ENCODE measurements at places on chromosomes 5 and 9.

- DNase-seq: no peak
Observed at GRCh38 chr5:167953151-167953798, 338.2 kb upstream of the WWC1 start.

DNA sequence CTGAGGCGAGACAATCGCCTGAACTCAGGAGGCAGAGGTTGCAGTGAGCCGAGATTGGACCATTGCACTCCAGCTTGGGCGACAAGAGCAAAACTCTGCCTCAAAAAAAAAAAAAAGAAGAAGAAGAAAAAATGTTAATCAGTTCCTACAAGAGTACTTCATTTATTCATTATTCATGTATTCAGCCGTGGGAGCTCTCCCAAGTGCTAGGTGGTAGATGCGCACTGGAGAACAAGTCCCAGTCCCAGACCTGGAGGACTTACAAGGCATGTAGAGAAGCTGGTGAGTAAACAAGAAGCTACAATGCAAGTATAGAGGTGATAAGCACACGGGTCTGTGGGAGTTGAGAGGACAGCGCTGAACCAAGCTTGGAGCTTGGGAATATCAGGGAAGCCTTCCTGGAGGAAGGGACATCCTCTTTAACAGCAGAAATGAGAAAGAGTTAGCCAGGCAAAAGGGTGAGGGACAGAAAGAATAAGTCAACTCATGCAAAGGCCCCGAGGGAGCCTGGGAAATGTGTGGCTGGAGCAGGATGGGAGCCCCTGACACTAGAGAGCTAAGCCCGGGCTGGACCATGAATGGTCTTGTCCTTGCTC, 17.4 kb upstream of the AQP7 start:
- no peak for DNase-seq

- DNase-seq: no peak
Observed at GRCh38 chr5:6780802-6781391, 67.7 kb downstream of the TENT4A start.

- no peak for DNase-seq
Observed at GRCh38 chr5:163463063-163463435, 2.6 kb downstream of the HMMR start.

DNA sequence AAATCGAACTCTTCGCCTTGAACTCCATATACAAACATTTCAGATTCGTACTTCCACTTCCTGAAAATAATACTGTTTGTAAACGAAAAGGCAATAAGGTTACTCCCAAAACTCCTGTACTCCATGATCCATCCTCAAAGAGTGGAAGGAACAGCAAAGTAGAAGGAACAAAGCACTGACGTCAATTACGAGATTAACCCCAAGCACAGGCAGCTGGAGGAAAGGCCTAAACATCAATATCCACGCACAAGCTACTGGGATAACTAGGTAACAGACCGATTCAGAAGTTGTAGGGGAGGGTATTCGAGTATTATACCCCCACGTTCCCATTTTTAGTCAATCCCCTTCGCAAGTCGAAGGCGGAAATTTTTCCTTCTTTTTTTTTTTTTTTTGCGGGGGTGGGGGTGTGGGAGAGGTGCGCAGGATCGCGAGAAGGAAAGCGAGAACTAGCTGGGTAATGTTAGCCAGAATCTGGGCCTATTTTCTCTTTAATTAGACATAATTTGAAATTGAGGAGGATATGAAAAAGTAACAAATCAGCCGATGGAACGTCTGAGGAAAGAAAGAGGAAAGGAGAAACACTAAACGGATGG, 909 bp downstream of the AFF4 start:
- no peak for DNase-seq

GRCh38 chr5:104048231-104048630, 485.6 kb upstream of the NUDT12 start:
- DNase-seq: no peak

DNA sequence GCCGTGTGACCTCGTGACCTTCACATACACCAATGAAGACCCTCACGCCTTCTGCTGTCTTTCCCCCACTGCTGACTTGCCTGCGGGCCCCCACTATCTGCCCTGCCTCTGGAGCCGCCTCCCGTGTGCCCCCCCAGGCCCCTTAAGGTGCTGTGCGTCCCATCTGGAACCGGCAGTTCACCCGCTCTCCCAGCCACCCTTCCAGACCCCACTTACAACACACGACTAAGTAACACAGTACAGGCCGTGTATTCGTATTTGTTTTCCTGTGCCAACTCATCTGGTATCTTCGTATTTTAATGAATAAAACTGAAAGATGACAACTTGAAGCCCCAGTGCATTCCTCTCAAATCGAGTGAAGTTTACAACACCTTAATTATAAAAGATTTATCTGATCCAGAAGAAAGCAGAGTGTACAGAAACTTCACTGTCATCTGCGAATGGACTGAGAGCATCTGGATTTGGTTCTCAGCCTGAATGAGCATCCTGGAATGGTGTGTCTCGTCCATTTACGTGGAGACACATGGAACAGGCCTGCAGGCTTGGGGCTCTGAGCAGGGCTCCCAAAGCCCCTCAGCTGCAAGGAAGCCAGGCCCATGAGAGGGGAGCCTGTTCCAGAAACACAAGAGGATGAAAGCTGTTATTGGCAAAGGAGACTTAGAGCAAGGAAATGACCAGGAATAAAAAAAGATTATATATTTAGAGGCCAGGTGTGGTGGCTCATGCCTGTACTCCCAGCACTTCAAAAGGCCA, 21.9 kb upstream of the TERT start:
- peak; percentile 26 for DNase-seq

DNA sequence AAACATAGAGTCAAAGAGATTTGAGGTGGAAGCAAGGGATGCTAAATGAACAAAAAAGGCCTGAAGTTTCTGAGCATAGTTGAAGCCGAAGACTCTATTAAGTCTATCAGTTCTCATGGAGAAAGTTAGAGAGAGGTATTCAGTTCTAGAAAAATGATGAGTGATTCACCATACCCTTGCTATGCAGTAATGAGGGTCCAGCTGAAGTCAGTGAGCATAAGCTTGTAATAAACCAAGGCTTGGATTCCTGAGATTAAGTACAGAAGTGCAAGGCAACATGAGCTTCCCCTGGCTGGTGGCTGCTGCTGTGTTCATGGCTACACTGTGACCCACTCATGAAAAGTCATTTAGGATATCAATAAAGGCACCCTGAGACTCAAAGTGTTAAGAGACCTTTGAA, 129.7 kb upstream of the MTAP start:
- no peak for DNase-seq

DNA sequence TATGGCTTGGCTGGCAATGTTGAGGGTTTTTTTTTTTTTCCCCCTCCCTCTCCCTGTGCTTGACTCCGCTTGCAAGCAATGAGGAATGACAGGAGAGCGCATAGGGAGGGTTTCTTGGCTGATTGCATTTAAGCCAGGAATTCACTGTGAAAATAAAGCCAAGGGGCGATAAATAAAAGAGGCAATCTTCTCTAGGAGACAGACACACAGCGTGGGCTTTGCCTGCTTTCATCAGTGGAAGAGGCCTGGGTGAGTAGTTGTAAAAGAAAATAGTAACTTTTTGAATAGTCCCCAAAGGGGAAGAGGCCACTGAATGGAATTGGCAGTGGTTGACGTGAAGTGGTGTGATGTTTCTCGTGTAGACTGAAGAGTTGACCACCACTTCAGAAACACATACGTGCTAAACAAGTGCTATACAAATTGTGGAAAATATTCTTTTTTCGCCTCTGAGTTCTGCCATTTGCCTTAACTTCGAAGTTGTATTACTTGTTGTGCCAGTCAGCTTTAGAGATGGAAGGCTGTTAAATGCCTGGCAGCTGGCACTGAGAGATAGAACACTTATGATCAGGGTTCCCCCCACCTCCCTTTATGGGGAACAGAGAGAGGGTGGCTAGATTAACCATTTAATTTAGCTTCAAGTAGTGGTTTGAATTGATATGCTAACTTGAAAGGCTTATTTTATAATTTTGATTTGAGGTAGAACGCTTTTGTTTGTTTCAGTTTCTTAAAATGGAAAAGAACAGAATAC, 3.0 kb downstream of the ZSWIM6 start:
- no peak for DNase-seq

- DNase-seq: peak; percentile 79
Observed at GRCh38 chr9:131546336-131547084, 1.2 kb downstream of the PRRT1B start.

DNA sequence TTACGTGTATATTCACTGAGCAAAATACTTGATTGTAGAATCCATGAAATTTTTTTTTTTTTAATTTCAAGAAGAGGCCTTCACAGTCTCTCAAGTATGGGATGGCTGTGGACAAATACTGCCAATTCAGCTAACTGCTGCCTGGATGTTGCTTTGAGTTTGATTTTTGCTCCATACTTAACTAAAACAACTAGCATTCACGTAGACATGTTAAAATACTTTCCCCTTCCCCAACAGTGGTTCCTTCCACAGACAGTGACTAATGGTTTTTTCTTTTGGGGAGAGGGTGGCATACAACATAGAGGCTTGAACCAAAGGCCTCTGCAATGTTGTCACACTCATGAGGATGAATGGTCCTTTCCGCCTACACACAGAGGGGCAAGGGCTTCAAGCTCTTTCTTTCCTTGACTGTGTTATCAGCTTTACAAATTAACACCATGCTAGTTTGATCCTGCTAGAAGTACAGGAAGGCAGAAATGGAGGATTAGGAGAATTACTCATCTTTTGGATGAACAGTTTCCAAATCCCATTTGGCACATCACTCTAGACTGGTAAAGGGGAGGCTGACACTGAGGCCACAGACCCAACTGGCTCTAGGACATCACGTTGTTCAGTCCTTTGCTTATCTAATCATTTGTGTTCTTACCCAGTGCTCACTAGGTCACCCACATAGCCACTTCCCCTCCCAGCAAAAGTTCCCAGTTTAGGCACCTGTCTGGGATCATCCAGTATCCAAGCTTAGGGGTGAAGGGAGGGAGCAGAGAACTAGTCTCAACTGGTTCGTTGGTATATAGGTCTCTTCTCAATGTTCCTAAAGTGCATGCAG, 1.8 kb upstream of the LEAP2 start:
- DNase-seq: no peak

DNA sequence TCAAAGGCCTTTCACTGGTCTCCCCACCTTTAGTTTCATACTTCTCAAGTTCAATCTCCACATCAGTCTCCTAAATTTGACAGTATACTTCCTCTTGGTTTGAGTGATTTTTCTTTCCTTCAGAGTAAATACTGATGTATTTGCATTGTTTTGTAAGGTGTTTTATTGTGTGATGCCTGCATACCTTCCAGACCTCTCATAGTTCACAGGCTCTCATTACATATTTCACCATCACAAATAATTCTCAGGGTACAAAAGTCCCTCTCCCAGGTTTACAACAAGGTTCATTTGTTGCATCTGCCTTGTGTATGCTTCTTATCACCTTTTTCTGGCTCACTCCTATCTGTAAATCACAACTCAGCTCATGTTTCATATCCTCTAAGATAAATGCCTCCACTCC, 22.2 kb upstream of the TUSC1 start:
- no peak for DNase-seq

- no peak for DNase-seq
Observed at GRCh38 chr5:93572608-93573353, 8.2 kb downstream of the NR2F1-AS1 start.

DNA sequence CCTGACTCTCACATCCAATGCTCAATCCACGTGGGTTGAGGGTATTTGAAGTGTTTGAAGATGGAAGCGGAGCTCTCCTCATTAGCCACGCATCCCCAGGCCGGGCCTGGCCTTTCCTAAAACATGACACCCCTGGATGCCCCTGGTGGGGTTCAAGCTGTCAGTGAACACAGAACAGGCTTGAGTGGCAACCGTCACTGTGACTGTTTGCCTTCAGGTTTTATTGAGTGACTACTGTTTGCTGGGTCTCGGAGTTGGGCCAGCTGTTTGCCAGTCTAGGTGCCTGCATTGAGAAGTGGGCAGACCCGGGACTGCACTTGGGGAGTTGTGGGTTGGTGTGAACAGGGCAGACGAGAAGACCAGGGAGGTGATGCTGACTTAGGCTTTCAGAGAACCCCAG, 7.8 kb upstream of the OLFM1 start:
- DNase-seq: no peak

- DNase-seq: no peak
Observed at GRCh38 chr9:77595426-77596095, 52.6 kb downstream of the GNA14 start.

- no peak for DNase-seq
Observed at GRCh38 chr9:5004481-5004880, 19.4 kb downstream of the JAK2 start.

- no peak for DNase-seq
Observed at GRCh38 chr9:70034271-70034711, 9.4 kb upstream of the MAMDC2 start.

GRCh38 chr5:154191467-154192261, 1.1 kb downstream of the GALNT10 start:
- DNase-seq: no peak

- DNase-seq: no peak
Observed at GRCh38 chr5:157874861-157875260, 15.9 kb upstream of the CLINT1 start.

GRCh38 chr9:106120071-106120470, 425.7 kb downstream of the TMEM38B start:
- DNase-seq: no peak

GRCh38 chr5:68464424-68464823, 248.9 kb downstream of the PIK3R1 start:
- no peak for DNase-seq

DNA sequence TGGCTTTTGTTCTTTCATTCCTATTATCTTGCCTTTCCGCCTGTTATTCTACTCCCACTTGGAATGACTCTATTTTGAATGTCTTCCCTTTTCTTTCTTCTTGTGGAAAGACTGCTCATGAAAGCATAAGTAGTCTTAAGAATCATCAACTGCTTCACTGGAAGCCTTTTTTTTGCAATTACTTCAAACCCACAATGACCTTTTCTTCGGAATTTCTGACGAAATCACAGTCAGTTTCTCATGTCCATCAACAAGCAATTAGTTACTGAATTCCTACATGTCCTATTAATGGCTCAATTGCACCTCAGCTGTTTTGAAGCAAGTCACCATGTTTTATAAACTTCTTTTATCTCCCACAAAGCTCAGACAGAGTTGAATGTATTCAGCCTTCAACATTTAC, 196.2 kb downstream of the TARS1 start:
- DNase-seq: no peak

- no peak for DNase-seq
Observed at GRCh38 chr5:180119903-180120236, 48.3 kb upstream of the RNF130 start.
